Fibroblast of gingiva (primary cell): ENCODE measurements at places on chromosomes 1 and 21.

GRCh38 chr1:100536031-100536430, 1.9 kb upstream of the GPR88 start:
- DNase-seq: no peak

DNA sequence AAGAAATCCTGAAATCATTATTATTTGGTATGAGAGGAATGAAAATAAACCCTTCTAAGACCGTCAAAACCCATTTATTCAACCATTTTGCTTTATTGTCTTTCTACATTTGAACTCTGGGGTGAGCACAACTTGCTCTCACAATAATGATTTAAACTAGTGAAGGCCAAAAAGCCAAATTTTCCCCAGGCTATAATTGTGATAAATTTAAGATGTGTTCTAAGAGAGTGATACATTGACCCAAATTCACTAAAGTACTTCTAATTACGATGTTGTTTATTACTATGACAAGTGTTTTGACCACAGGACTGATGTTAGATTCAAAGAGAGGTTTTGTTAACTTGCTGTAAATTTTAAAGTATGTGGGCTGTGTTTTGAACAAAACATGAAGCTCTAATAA, 670.9 kb upstream of the NR5A2 start:
- no peak for DNase-seq

- no peak for DNase-seq
Measured at GRCh38 chr1:27527890-27528817, 38.2 kb upstream of the WASF2 start.

DNA sequence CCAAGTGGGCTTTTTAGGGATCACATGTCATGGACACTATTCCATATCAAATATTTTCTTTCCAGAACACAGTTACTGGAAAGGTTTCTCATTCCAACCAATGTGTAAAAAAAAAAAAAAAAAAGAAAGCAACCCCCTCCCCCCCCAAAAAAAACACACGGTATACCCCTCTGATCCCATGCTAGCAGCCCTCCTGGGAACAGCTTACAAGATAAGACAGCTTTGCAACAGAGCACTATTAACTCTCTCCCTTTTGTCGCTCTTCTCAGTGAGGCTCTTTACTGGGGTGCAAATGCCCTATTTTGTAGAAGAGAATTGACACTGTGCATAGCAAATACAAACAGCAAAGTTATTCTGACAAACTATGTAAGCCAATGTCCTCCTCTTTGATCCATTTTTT, 161.2 kb downstream of the NTMT2 start:
- DNase-seq: no peak

GRCh38 chr21:45415188-45415942, 10.4 kb downstream of the COL18A1 start:
- no peak for DNase-seq

DNA sequence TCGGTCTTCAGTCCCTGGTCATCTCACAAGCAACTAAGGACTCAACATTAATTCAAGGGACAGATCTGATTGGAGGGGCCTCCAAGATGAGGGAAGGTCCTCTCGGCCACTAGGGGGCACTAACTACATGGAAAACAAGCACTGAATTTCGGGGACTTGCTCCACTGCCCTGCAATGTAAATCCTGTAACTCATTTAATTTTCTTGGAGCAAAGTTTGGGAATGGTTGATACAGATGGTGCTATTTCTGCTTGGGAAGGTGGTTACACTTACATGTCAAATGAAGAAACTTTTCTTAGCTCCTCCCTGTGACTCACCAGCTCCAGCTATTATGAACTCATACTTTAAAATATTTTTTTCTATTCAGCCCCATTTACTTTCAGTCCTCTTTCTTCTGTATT, 97.4 kb upstream of the KCNJ15 start:
- DNase-seq: peak; percentile 78

DNA sequence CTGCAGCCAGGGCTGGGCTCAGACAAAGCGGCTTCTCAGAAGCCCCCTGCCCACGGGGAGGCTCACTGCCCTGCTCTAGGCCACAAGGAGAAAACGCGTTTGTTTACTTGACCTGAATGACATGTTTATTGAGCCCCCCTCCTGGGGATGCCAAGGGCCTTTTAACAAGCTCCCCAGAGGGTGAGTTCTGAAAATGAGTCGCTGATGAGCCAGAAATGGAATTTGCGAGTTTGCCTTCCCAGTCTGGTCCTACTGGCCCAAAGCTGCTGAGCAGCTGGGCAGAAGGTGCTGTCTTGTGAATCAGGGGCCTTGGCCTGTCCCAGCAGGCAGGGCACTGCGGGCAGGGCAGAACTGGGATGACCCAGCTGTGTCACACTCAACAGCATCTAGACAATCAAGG, 120.6 kb downstream of the SYF2 start:
- DNase-seq: no peak

DNA sequence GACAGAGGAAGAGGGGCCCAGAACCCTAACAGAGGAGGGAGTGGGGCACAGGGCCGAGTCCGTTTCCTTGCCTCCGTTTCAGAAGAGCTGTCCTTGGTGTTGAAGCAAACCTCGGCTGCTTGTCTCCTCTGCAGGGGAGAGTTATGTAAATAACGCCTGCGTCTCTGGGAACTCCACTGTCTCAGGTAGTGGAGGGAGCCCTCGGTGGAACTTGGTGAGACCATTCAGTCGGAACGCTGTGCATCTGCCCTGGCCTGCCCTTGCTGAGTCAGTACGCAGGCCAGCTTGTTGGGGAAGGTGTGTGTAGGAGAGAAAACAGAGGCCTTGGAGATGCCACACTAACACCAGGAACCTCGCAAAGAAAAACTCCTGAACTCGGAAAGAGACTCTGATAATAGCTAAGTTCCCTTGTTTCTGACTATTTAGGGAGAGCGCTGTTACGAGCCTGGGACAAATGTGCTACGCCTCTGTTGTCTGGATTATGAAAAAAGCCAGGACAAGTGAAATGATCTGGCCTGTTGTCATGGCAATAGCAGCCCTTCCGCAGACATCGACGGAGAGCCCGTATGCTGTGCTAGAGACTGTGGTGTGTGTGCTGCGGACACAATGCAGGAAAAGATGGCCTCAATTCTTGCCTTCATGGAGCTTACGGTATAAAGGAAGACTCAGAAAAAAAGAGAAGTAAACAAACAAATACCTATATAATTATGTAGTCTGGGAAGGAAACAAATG, 94.6 kb upstream of the AKT3 start:
- DNase-seq: no peak

- DNase-seq: no peak
Measured at GRCh38 chr1:27398405-27399149, 6.2 kb downstream of the GPR3 start.

DNA sequence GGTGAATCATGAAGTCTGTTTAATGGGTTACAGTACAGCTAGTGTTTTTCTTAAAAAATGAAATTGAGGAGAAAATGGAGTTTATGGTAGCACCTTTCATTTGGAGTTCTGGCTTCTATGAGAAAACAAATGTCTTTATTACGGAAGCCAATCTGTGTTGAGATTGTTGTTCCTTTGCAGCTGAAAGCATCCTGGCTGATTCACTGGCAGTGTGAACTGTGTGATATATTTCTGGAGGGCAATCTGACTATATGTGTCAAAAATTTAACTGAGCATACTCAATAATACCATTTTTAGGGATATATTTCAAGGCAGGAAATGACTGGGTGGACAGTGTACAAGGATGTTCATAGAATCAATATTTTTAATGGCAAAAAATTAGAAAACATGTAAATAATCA, 46.6 kb upstream of the LYST start:
- no peak for DNase-seq

DNA sequence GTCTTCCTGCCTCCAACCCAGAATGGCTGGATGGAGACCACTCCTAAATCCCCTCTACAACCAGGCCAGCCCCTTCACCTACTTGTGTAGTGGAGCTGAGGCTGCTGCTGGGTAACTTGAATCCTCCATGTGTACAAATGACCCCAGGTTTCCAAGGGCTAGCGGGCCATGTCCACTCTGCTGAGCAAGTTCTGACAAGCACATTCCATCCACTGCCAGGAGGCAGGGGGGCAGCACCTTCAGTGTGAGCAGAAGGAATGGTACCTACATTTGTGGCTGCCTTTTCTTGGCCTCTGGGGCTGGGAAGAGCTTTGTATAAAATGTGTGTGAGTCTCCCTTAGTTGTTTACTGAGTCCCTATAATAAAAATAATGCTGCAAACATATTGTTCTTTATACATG, 14.5 kb downstream of the KIAA0040 start:
- DNase-seq: no peak

GRCh38 chr1:69221524-69221923, 346.2 kb upstream of the LRRC7 start:
- no peak for DNase-seq

- DNase-seq: no peak
Measured at GRCh38 chr1:55039342-55040082, at the start of gene PCSK9. Gene PCSK9, plus strand, starts transcription at chr1:55039548. Its CDS starts 290 bp downstream, at chr1:55039838.

DNA sequence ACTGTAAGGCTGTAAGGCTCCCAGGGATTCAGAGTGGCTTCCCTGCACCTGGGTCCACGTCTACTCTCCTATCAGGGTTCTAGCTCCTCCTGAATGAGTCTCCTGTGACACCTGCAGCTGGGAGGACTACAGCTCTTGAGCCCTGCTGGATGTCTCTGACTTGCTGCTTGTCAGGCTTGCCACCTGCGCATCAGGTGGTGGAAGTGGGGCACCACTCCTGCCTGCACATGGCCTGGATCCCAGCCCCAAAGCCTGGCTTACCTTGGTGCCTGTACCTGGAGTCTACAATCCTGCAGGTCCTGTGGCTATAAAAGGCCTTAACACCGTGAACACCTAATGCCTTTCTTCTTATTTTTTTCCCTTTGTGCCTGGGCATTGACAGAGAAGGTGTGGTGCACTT, 82.2 kb downstream of the FAM78B start:
- DNase-seq: no peak

DNA sequence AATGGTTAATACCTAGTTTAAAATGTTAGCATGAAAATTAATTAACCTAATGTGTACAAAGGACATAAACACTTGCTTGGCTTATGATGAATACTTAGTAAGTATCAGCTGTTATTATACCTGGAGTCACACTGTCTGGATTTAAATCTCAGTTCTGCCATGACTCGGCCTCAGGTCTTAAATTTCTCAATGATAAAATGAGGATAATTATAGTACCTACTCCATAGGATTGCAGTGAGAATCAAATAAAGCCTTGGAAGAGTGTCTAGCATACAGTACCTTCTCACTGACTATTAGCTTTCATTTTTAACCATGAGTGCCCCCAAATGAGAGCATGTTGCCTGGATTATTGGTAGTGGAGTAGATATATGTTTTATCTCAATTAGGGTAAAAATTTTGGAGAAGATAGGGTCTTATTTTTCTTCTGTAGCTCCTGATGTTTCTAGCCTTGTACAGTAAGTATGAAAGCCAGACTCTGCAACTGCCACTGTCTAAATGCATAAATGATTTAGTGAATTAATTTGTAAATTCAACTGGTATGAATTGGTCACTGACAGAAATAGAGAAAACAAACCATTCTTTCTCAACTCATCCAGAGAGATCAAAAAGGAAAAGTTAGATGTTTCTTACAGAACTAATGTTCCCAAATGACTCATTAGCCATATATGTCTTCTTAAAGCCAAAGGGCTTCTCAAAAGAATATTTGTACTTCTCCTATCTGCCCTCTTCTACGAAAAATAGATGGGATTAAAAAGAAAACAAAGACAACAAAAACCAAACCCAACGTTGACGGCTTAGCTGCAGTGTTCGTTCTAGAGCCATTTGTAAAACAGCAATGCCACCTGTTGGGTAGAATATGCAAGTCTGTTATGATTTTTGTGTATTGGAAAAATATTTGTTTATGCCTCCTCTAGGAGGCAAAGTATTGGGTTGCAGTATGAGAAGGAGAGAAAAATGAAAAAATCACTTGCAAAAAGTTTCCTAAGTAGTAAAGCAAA, 53.8 kb upstream of the MROH9 start:
- peak; percentile 87 for DNase-seq

DNA sequence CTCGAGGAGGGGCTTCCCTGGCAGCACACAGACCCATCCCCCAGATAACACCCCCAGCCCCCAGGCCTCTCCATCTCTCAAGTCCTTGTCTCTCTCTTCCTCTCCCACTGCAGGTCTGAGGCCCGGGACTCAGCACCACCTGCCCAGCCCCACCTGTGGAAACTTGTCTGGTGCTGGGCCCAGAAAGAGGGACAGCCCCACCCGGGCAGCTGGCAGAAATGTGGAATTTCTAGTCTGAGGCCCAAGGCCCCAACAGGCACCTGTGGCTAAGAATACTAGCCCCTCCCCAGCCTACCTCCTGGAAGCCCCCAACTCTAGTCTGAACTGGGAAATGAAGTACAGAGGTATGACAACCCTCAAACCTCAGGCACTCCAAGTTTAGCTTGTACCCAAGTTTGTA, 15.4 kb downstream of the TTC39A start:
- no peak for DNase-seq

DNA sequence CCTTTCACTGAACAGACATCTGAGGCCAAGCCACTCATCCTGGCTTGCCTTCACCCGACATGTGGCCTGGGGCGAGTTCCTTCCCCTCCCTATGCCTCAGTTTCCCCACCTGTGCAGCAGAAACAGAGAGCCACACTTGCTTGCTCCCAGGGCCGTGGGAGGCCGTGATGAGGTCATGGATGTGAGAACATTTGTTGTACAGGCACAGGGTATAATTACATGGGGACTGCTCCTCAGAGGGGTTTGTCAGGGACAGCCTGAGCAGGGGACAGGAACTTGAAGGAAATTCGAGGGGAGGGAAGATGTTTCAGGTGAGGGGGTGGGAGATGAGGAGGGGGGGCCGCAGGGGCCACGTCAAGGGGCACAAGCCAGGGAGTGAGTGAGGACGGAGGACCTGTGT, 56.1 kb downstream of the ALPL start:
- DNase-seq: no peak

DNA sequence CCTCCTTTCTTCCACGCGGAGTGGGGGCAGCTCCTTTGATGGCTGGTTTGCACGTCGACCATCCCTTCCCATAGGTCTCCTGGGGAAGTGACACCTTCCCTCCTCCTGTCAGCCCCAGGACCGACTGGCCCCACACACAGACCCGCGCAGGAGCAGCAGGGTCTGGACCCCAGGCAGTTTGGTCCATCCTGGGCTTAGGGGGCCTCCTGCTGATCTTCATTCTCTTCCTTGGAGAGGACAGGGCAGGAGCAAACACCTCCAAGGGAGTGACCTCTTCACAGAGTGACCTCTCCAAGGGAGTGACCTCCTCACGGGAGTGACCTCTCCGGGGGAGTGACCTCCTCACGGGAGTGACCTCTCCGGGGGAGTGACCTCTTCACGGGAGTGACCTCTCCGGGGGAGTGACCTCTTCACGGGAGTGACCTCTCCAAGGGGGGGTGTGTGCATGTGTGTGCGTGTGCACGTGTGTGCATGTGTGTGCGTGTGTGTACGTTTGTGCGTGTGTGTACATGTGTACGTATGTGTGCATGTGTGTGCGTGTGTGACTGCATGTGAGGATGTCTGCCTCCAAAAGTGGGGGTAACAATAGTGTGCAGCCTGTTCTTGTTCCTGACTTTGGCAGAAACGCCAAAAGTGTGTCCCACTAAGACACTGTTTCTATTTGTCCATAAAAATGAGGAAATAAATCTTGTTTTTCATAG, 29.8 kb downstream of the COL6A1 start:
- DNase-seq: no peak

DNA sequence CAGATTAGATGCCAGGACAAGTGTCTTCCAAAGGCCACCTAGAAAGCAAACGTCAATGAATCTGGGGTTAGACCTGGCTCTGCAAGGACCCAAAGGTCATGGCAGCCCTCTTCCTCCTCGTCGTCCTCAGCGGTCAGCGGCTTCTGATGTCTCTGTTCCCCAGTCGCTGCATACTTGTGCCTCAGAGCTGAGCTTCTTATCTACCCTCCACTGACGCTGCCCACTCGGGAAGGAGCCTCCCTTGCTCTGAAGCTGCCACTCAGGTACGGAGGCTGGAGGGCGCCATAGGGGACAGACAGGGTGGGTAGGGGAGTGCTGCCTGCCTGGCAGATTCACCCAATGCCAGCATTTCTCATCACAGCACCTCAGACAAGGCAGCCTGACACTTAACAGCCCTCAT, 11.4 kb upstream of the UMODL1 start:
- no peak for DNase-seq
